ENCODE measurements at places on chromosomes 3 and 15. TPM values are rescaled to one million over a fixed set of nuclear protein-coding genes. Genes with fewer than 3 reads are reported as not detected.

CA12 gene
- 0.12 TPM for total RNA-seq

GRCh38 chr3:32842531-32842931 is 24.7 kb downstream of the TRIM71 start:
- DNase-seq: no peak

OXNAD1 gene
- 34.2 TPM for total RNA-seq

- no peak for DNase-seq
Observed at GRCh38 chr15:35880896-35881295, 334.9 kb upstream of the DPH6 start.

DNA sequence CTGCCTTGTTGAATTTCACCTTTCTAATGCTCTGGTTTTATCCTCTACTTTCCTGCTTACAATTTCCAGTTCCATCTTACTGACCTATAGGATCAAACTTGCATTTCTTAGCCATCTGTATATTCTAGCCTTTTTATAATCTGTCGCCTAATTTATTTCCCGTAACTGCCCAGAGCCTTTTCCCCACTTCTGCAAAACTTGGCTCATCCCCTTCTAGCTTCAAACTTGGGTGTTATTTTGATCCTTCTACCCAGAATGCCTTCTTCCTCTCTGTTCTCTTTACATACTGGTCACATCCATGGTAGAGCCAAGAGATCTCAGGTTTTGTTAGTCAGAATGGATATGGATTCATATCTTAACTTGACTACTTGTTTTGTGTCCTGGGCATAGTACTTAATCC is 2.6 kb downstream of the SACM1L start:
- DNase-seq: no peak

- DNase-seq: no peak
Observed at GRCh38 chr3:111963424-111963823, 15.4 kb upstream of the ABHD10 start.

GRCh38 chr15:55344206-55344605 is 25.2 kb downstream of the PIGB start:
- no peak for DNase-seq

DNA sequence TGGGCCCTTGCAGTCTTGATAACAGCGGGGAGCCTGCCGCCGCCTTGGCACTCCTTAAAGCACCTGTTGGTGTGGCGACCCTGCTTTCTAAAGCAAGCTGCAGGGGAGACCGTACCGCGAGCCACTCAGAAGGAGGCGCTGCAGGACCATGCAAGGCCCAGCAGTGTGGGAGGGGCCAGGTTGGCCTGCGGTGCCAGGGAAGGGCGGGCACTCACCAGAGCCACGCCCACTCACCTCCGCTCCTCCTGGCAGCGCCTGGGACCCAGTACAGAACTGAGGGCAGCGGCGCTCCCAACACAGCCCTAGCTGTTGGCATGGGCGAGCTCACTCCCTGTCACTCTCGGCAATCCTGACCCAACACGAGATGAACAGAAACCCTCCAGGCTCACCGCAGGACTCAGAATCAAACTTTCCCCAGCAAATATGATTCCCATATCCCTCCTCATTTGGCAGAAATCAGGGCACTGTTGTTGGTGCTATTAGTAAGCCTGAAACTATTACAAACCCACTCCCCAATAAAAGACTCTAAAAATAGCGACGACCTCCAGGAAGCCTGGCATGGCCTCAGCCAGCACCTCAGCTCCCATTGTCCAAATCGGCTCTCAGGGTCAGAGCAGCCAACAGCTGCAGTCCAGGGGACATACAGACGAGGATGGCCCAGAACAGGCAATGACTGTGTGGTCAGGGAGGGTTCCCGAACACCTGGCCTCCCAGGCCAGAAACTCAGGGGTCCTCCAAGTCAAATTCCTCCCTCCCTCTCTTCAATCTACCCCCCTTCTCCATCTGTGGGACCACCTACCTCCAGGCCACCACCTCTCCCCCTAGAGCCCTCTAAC is 77.2 kb downstream of the TBC1D2B start:
- peak; percentile 85 for DNase-seq

DNA sequence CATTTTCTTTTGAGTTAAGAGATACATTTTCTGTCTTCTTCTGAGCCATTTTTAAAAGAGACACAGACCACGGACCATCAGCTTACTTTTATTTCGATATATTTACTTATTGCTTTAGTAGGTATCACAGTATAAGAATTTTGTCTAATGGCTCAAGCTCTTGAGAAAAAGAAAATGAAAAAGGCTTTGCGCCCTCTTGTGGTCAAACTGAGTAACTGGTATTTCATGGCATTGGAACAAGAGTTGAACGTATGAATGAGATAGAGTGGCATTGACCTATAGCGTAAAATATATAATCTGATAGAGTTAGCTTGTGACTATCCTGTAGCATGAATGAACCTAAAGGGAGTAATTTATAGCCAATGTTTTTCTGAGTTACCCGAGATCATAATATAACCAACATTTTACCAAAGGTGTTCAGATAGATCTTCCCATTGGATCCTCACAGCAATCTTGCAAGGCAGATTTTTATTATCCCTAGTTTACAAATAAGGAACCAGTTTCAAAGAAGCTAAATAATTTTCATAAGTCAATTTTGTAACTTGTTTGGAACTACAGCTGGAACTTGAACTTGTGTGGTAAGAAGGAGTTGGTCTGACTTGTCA is 154.6 kb downstream of the POLR2M start:
- peak; percentile 58 for DNase-seq
